A549 treated with Hydrocortisone at 1 μM for 4 hours (cell line): ENCODE measurements at places on chromosomes 7 and 10. TPM values are rescaled to one million over a fixed set of nuclear protein-coding genes. Genes with fewer than 3 reads are reported as not detected.

Gene CALHM1
- not detected in 5 replicates for total RNA-seq

Gene ZRANB1
- total RNA-seq = 6.8 to 10.6 TPM (median 8.9 TPM) in 5 replicates

Gene GALNT11
- 21.3 to 25.4 TPM (median 23.2 TPM) in 5 replicates for total RNA-seq

Gene IL2RA
- not detected in 5 replicates for total RNA-seq

Gene PAPSS2
- 17.1 to 23.2 TPM (median 20.6 TPM) in 5 replicates for total RNA-seq

Gene ZFAND4
- 4.2 to 5.3 TPM (median 4.5 TPM) in 5 replicates for total RNA-seq

Gene TRIL
- total RNA-seq = not detected in 5 replicates

Gene RBAK
- 5.2 to 7.6 TPM (median 5.6 TPM) in 5 replicates for total RNA-seq

Gene EFCAB10
- 2.3 to 3.5 TPM (median 3.2 TPM) in 5 replicates for total RNA-seq

Gene NEURL1
- 0.40 to 0.97 TPM (median 0.70 TPM) in 5 replicates for total RNA-seq

Gene VWC2
- not detected in 5 replicates for total RNA-seq

Gene DRGX
- total RNA-seq = 0.03 to 0.08 TPM (median 0.06 TPM) in 3 of 5 replicates, not detected in the others

Gene EPDR1
- 67.6 to 80.1 TPM (median 76.8 TPM) in 5 replicates for total RNA-seq

Gene EVX1
- 0.07 to 0.22 TPM (median 0.13 TPM) in 5 replicates for total RNA-seq

Gene WNT8B
- not detected in 5 replicates for total RNA-seq

Gene WNT2
- 0.02 TPM in 1 of 5 replicates, not detected in the others for total RNA-seq

Gene SLC25A13
- 31.8 to 46.5 TPM (median 34.1 TPM) in 5 replicates for total RNA-seq

Gene NME8
- not detected in 5 replicates for total RNA-seq
